ENCODE measurements at places on chromosomes 6 and 20.

DNA sequence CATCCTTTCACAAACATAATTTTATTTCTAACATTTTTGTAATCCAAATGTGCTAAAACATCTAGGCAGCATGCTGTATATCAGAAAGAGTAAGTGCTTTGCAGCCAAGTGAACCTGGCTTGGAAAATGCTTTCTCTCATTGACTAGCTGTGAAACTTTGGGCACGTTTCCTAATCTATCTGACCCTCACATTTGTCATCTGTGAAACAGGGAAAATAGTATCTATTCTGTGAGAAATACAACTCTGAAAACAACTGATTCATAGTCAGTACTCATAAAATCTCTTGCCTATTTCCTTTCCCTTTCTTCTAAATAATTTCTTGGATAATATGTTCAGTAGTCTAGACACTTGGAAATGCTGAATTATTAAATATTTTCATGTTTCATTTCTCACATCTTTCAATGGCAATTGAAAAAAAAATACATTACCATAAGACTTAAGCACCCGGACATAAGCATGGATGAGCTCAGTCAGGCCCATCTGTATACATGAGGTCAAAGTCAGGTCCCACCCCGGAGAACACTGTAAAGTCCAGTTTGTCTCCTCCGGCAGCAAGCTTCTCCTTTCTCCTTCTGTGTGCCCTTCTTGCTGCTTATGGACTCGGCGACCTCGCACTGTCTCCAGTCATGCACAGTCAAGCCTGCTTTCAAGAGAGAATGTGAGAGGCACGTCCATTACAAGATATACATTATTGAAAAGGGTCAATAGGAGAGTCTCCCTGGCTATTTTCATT lies 455.0 kb upstream of the SOX4 start:
- DNase-seq = no peak

- no peak for DNase-seq
These were observed 201.6 kb upstream of the SGK1 start for GRCh38 chr6:134519465-134519864.

- no peak for DNase-seq
These were observed 927 bp upstream of the MANEA start for GRCh38 chr6:95576218-95576997.

GRCh38 chr20:57522380-57523140 lies 2.4 kb downstream of the CTCFL start:
- no peak for DNase-seq

GRCh38 chr6:99138445-99138844 lies 190.7 kb upstream of the FBXL4 start:
- DNase-seq = peak; percentile 69

- DNase-seq = no peak
These were observed 38.6 kb downstream of the COL9A1 start for GRCh38 chr6:70264306-70264705.
